ENCODE measurements at places on chromosomes 11 and 22.

DNA sequence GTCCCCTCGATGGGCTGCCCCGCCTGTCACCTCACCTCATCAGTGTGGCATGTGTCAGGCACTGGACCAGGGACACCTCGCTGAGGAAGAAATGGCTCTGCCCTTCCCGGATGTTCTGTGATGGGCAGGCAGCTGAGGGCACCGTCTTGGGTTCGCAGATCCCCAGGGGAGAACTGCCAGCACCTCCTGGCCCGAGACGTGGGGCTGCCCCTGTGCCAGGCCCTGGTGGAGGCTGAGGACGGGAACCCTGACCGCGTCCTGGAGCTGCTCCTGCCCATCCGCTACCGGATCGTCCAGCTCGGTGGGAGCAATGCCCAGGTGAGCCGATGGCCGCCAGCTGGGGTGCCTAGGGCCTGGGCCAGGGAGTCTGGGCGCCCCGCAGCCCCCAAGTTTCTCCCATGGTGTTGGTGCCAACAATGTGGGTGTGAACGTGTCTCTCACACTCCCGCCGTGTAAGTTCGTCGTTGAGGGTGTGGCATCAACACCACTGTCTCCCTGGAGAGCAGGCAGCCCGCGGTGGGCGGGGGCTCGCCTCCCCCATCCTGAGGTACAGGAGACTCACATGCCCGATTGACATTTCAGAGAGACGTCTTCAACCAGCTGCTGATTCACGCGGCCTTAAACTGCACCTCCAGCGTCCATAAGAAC, 7.3 kb upstream of the GTSE1 start:
- no peak for DNase-seq

- DNase-seq: no peak
These were observed 62.4 kb downstream of the MYH9 start for GRCh38 chr22:36325154-36326031.

- DNase-seq: no peak
These were observed 16.7 kb downstream of the TECTA start for GRCh38 chr11:121117788-121118187.

DNA sequence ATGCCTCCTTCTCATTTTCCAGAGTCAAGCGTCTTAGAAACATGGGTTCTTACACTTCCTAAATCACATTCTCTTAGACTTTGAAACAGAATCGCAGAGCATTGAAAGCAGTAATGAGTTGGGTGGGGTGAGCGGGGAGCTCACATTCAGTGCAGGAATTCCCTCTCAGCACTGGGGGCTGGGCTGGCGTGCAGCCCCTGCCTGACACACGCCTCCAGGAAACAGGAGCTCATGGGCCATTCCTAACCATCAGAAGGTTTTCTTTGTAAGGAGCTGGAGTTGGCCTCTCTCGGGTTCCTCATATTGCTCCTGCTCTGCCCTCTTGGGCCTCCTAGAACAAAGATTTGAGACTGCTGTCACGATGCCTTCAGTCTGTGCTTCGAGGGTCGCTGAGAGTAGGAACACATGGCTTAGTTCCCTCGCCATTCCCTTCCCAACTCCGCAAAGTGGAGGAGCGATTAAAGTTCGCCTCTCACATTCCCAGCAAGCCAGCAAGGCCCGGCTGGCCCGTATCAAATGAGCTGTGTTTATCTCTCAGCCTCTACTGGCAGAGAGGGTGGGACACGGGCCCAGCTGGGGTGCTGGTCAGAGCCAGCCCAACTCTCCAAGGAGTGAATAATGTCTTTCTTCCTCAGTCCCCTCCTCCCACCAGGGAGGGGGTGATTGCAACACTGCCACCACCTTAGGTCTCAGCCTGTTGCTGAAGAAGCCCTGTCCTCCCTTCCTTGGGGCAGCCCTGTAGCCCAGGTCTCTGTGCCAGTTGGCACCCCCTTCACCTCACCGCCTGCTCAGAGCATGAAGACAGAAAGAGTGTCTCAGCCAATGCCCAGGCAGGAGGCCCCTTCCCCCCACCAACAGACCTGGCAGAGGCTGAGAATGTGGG, 10.4 kb downstream of the CHRDL2 start:
- no peak for DNase-seq

GRCh38 chr11:17036666-17037658, 22.7 kb upstream of the PLEKHA7 start:
- no peak for DNase-seq

DNA sequence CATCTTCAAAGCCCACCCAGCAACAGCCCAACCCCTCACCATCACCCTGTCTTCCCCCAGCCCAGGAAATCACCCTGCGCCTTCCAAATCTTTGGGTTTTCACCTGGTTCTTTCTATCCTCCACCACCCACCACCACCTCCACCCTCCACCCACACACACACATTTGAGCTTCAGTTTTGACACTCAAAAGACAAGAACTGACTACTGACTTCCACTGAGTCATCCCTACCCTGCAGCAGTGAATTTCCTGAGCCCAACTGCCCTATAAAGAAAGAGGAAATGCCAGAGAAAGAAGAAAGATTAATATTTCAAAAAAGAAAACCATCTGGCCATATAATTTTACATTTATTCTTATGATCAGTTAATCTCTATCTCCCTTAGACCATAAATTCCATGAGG, 137.5 kb downstream of the CHST1 start:
- no peak for DNase-seq

DNA sequence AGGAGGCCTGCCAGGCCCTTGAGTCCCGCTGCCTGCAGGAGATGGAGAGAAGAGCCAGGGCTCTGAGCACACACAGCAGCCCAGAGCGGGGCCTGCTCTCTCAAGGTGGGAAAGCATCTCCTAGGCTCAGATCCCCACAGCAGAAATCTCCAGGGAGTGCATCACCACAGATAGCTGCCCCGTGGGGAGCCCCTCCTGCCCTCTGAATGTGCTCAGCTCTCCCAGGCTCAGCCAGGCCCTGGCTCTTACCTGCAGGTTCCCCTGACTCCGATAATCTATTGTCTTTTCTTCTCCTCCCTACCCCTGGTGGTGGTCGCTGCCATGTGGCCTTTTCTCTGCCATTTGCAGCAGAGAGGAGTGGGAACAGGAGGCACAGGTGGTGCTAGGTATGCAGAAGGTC, 49.9 kb downstream of the BTG4 start:
- no peak for DNase-seq

DNA sequence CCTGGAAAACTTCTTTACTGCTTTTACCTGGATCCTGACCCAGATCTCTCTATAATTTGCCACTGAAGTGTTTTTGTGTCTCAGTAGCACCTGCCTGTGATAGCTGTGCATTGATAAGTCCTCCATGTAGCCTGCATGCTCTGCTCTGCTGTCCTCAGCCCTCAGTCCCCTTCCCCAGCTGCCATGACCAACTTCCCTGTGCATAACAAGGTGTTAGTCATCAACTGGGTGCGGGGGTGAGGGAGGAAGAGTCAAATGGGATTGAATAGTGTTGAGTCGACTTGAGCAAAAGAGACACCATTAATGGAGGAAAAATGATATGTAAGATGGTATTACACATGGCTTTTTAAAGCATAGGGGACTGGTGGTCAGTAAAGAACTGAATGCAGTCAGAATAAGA, 92.2 kb upstream of the PLET1 start:
- no peak for DNase-seq

DNA sequence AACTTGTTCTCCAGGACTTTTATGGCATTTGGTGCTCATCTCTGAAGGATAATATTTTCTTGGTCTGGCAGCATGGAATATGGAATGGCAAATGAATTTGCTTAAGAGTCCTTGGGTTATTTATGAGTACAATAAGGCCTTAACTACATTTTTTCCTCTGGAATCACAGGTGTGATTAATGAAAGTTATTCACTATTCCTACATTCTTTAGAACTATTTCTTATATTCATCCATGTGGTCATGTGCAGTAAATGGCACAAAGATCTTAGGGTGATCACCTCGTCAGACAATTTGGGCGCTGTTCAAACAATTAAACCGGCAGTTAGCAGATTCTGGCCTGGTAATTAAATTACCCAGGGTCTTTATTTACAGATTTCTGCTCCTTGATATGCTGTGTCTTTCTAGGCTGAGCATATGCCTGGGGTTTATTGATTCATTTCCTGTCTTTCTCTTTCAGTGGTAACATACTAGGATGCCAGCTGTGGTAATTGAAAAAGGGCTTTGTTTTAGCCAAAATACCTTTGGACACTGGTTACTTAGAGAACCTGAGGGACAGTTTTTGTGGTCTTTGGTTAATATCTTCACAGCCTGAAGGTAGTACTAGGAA, 31.6 kb downstream of the SIK2 start:
- no peak for DNase-seq

DNA sequence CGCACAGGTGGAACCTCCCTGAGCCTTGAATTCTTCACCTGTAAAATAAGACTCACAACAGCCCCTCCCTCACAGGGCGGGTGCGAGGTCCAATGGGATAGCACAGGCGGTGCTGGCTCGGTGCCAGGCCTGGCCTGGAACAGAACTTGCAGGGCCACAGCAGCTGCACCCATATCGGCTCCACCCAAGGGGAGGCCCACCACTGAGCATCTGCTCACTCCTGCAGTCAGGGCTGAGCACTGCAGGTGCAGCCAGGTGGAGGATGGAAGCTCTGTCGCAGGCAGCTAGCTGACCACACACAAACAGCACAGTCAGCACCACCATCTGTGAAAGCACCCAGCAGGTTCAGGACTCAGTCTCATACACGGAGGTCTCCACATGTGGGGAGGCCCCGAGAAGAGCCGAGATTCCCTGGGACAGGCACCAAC, 19.6 kb downstream of the VPS37C start:
- no peak for DNase-seq

All from activated CD8-positive, alpha-beta memory T cell treated with anti-CD3 and anti-CD28 coated beads for 4 hours (primary cell).